ENCODE measurements at places on chromosomes 4 and X.

GRCh38 chrX:47608130-47608810 lies 11.4 kb downstream of the SYN1 start:
- no peak for DNase-seq

DNA sequence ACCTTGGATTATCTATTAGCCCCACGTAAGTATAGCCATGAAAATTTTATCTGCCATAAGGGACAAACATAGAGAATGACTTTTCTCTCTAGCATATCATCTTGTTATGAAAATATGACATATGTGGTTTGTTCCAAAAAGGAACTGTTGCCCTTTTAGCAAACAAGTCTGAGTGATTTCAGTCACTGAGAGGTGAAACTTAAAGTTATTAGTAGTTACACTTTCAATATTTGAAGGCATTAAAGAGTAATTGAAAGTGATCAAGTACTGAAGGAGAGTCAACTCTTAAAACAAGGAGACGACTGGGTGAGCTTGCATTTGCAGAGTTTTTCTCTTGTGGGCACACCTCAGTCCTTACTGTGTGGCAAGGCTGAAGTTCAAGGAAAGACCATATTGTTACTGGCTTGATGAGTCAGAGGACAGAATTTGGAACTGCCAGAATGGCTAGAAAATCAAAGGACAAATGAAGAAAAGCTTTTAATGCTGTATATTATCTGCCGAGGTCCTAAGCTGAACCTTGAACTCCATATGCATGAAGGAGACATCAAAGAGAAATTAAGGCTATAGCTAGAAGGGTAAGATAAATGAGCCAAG lies 205.1 kb upstream of the EMCN start:
- DNase-seq: no peak

DNA sequence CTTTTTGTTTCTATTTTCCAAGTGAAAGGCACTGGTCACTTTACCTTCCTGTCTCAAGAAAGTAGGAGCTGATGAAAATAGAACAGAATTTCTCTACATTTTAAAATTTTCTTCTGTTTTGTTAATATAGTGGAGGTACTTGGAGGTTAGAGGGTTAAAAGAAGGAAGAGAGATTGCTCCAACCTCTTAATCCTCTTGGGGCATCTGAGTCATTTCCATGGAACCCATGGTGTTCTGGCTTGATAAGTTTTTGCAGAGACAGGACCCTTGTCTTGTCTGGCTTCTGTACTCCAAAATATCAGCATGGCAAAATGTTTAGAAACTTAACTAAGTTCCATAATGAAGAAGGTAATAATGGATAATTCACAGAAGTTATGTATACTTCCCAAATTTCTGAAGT lies 727.2 kb downstream of the C4orf33 start:
- DNase-seq: no peak

DNA sequence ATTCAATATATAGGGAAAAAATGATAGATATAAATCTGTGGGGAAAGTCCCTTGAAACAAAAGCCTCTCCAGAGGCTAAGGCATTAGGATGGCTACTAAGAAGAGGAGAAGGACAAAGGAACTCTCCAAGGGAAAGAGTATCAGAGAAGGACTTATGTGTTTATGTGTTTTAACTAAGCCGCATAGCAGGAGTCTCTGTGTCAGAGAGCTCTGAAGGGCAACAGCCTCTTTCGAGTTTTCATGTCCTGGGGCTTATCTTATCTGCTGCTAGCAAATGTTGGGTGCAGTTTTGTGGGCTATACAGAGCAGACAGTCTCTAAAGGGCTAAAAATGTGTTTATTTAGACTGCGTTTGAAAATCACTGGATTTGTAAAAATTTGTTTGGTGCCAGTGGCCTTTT lies 1145.6 kb upstream of the DIAPH2 start:
- DNase-seq: no peak

DNA sequence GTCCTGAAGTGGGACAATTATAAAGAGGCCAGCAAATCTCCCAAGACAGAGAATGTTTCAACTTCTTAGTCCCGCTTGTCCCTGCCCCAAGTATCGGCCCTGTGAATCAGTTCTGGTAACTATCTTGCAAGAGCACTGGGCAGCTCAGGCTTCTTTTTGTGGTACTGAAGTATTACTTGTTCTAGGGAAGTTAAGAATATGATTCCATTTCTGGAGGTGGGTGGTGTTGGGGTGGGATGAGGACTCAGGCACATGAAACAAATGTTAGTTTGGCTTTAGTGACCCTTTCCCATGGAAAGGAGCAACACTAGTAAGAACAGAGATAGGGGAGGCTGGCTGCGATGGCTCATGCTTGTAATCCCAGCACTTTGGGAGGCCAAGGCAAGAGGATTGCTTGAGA lies 28.9 kb downstream of the HOPX start:
- DNase-seq: no peak

GRCh38 chrX:74408304-74408703 lies 13.0 kb upstream of the SLC16A2 start:
- no peak for DNase-seq

- DNase-seq: no peak
These were observed 127.4 kb upstream of the SFRP2 start for GRCh38 chr4:153916273-153916755.

GRCh38 chr4:133598779-133599178 lies 449.7 kb downstream of the PCDH10 start:
- DNase-seq: no peak

DNA sequence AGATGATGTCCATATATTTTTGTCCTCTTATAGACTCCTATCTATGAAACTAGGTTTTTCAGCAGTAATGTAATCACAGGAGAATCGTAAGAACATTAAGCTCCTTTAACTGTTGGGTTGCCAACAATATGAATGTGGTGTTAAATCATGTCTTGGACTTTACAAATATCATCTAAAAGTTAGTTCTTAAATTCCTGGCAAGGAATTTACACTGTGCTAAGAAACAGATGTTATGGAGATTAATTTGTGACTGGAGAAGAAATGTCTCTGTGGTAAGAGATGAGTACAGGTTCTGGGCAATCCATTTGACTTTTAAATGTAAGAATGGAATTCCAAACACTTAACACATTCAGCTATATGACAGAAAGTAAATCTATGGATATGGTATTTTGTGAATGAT lies 34.6 kb downstream of the CNKSR2 start:
- DNase-seq: no peak

GRCh38 chrX:103585411-103586313 lies at the start of gene TCEAL4:
TSS of gene TCEAL4 (plus strand) at chrX:103585515. CDS start at chrX:103586676, 1,161 bp downstream.
- DNase-seq: peak; percentile 20

- no peak for DNase-seq
These were observed 199.4 kb downstream of the MAPK10 start for GRCh38 chr4:86160426-86160825.

DNA sequence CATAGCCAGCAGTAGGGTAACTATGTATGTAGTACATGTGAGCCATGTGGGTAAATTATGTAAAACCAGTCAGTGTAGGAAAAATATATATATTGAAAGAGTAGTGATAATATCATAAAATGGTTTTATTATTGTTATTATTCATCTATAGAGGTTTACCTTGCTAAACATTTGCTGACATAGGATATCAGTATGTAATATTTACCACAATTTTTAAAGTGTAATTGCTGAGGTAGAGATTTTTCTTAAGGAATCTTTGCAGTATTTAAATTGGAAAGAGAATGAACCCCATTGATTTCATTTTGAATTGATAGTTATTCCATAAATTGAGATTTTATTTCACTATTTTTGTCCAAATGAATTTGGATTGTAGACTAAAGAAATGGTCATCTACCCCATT lies 27.1 kb downstream of the SLAIN2 start:
- DNase-seq: no peak

DNA sequence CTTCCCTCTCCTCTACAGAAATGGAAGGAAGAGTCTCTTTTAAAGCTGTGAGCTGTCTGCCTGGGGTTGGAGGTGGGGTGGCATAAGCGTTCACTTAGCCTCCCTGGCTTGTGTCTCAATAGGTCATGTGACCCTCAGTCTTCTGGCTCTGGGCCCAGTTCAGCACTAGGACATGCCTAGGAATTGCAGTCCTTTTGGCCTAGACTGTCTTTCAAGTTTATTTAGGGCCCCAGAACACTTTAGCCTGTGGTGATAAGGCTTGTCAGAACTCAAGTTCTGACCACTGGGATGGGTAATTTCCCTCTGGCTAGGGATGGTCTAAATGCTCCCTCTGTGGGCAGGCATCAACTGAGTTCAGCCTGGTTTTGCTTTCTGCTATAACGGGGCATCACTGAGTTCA lies 34.3 kb upstream of the ARMCX4 start:
- DNase-seq: no peak

DNA sequence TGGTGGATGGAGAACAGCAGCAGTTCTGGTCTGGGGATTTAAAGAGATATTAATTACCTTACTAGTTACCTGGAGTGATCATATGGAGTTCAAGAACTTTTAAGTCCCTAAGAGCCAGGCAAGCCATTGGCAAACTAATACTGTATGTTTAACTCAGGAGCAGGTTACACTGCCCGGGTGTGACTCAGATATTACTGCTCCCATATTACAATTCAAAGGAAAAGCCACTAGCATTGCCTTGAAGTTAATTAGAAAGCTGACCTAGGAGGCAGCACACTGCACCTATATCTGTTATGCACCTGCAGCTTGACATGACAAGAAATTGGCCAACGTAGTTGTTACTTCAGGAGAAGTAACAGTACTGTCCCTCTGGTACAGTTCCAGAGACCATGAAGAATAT lies 47.2 kb downstream of the GRK4 start:
- no peak for DNase-seq

- DNase-seq: no peak
These were observed 129.4 kb upstream of the ARSJ start for GRCh38 chr4:114108869-114109268.

DNA sequence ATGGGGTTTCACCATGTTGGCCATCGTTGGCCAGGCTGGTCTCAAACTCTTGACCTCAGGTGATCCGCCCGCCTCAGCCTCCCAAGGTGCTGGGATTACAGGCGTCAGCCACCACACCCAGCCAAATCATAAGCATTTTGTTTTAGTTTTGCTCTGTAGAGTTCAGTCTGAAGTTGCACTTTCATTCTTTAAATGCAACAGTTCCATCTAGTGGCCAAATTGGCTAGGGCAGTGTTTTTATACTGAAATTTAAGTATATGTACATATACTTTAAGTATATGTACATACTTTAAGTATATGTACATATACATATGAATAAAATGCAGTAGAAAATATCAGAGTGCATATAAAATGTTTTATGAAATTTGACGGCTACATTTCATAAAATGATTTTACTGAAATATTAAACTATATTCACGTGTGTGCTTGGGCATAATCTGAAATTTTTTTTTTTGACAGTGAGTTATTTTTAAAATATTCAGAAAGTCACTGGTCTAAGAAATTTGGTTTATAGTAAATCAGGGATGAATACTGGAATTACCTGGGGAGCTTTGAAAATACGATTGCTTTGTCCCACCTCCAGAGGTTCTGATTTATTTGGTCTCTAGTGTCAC lies 145.5 kb downstream of the NWD2 start:
- DNase-seq: peak; percentile 32
